ENCODE measurements at places on chromosomes 3 and 15. TPM values are rescaled to one million over a fixed set of nuclear protein-coding genes. Genes with fewer than 3 reads are reported as not detected.

The TMEM207 gene
- not detected for total RNA-seq

The SLC12A8 gene
- 9.1 TPM for total RNA-seq

The CCR3 gene
- total RNA-seq, result not detected

The TTC21A gene
- 2.3 TPM for total RNA-seq

The MYRIP gene
- total RNA-seq, result 2.2 TPM

The STT3B gene
- total RNA-seq, result 83.1 TPM

The MST1 gene
- 9.3 TPM for total RNA-seq

The CCDC33 gene
- 4.5 TPM for total RNA-seq

The GATA2 gene
- total RNA-seq, result 2.7 TPM

The EFHB gene
- total RNA-seq, result 1.6 TPM

The CLDN11 gene
- 2.4 TPM for total RNA-seq

The SPCS1 gene
- 106 TPM for total RNA-seq

The HHLA2 gene
- not detected for total RNA-seq

The TBCCD1 gene
- total RNA-seq, result 7.4 TPM

The ANKUB1 gene
- total RNA-seq, result not detected

The ADGRG7 gene
- total RNA-seq, result not detected

The IQCB1 gene
- 35.8 TPM for total RNA-seq

The GCSAM gene
- total RNA-seq, result not detected

The GCNT3 gene
- not detected for total RNA-seq

The DAZL gene
- total RNA-seq, result 21.7 TPM

The CHRNA5 gene
- 21.6 TPM for total RNA-seq

The C3orf20 gene
- not detected for total RNA-seq
